ENCODE measurements at places on chromosomes 7 and 10.
A peak's percentile ranks its signal among the peaks of the same experiment; 100 is the strongest.

DNA sequence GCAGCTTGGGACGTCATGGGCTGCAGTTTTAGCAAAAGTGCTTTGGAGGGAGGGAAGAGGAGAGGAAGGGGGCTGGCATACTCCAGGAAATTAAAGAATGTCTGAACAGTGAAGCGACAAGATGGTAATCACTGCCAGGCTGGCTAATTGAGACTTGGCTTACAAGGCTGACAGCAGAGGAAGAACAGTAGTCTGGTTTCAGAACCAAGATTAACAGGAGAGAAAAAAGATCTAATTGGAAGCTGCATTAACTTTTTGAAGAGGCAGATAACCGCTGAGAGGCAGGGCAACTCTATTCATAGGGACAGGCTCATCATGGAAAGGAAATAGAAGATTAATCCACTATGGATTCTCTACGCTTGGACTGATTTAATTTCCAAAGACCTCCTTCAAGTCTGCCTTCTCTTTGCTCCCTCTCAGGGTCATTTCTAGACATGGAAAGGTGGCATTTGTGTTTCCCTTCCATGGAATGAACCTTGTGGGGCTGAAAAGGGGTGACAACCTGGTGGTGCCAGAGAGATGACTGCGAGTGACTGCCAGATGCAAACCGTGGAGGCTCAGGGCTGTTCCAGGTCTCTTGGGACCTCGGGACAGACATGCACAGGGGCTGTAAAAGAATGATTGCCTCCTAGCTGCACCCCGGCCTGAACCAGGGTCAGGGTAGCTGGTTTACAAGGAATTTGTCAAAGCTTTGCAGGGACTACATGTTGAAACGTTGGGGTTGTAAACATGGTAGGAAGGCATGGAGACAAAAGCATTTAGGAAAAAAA lies 210.2 kb upstream of the NPY start:
- DNase-seq, result no peak

DNA sequence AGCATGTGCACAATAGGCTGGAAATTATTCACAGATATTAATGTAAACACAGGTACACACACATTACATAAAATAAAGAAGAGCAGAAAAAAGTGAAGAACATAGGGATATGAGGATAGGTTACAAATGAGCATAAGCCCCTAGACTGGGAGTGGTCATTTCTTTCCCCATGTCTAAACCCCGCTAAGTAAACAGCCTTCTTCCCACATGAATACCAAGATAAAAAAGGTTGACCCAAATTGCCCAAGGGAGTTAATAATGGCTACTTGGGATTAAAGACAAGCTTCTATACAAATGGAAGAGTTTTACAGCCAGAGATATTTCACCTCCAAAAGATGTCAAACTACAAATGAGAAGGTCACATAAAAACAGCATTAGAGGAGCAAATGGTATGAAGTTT lies 527.1 kb upstream of the CELF2 start:
- DNase-seq, result no peak

DNA sequence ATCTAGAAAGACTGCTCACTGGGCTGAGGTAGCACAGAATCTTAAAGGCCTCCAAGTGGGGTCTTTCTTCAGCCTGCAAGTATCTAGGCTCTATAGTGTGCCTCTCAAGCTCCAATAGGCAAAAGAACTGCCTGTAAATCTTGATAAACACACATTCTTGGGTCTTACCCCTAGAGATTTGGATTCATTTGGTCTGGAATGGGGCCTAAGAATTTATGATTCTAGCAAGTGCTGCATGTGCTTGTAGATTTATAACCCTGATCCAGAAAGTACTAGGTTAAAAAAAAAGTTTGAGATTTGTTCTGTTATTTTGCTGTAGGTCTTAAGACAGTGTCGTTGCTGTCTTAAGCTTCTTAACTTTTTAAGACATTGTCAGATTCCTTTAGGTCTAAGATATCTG lies 74.1 kb downstream of the RALA start:
- no peak for DNase-seq

DNA sequence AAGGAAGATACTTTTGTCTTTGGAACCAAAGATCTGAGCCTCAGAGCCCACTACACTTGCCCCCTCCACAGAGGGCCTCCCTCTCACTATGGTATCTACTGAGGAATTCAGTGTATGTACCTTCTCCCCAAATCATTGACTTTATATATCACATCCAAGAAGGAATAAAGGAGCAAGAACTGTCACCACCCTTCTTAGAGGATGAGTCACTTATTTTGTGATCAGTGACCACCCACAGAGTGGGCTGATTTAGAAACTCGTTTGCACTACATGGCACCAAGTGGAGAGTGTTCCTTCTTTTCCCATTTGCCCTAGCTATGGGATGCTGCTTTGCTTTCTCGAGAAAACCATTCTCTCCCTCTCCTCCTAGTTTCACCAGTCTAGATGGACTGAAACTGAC lies 5.7 kb downstream of the TMEM243 start:
- no peak for DNase-seq

DNA sequence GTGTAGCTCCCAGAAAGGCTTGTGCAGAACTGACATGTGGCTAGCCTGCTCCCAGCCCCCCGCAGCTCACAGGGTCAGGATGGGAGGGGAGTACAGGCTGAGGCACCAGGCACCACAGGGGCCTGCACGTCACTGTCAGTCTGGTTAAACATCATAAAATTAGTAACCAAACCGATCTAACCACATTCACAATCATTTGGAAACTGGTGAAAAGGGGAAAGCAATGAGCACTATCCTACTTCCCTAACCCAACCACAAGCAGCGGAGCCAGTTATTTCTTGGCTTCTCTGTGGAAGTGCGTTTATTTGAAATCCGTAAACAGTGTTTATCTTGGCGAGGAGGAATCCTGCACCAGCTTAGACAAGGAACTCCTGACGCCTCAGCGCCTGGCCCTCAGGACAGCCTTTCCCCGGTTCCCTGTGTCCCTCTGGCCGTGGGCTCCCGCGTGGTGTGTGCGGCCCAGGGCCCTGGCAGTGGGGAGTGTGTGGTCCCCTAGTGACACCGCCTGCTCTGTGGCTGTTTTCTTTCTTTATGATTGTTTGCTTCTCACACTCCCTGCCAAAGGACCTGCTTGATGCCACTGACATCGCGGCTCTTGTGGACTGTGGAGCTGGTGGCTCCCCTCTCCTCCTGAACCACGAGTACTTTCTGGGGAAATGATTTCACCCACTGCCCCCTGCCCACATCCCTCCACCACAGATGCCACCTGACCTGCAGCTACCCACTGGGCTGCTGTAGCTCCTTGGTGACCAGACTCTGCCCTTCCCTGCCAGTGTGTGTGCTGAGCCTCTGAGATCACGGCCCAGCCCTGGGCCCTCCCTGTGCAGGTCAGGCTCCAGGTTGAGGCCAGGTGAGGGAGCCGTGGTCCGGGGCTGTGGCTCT lies 38.0 kb downstream of the INPP5A start:
- peak; percentile 76 for DNase-seq

Measured in B cell (primary cell).